BJ (cell line): ENCODE measurements at places on chromosomes 12 and 14.

- DNase-seq, result no peak
These were observed 5.7 kb upstream of the ATG101 start for GRCh38 chr12:52063981-52064649.

DNA sequence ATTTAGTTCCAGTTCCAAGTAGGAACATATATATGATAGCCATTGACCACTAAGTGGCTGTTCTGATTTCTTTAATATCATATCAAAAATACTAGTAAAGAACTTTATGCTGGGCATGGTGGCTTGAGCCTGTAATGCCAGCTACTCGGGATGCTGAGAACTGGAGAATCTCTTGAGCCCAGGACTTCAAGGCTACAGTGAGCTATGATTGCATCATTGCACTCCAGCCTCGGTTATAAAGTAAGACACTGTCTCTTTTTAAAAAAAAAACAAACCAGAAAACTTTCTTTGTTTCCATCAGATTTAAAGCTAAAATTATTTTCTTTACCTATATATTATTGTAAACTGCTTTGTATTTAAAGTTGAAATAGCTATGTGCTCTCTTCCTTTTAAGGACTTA is 127.0 kb downstream of the SCAF11 start:
- DNase-seq, result no peak

DNA sequence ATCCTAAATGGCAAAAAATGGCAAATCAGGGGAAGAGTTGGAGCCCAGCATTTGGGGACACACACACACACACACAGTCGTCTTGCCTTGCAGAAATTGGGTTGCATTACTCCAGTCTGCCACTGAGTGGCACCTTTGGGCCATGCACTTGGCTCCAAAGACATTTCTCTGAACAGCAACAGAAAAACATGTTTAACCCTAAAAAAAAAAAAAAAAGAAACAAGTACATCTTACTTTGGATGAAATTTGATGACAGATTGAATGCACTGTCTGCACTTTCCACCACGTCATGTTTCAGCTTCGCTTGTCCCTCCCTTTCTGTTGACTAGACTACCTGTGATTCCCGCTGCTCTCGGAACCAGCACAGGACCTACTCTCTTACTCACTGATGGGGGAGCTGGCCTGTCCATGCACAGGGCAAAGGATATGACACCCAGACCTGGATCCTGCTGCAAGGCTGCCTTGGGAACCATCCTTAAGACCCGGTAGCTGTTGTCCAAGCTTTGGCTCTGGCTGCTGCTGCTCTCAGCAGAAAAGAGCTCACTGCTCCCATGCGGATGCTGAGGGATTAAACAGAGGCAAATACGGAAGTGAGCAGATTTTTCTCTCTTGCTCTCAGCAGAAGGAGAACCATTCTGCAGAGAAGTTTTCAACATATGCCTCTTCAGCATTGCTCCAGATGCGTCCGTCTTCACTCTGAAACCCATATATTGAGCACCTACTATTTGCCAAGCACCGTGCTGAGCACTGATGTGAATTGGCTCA is 376.8 kb downstream of the DPF3 start:
- DNase-seq, result peak; percentile 23

DNA sequence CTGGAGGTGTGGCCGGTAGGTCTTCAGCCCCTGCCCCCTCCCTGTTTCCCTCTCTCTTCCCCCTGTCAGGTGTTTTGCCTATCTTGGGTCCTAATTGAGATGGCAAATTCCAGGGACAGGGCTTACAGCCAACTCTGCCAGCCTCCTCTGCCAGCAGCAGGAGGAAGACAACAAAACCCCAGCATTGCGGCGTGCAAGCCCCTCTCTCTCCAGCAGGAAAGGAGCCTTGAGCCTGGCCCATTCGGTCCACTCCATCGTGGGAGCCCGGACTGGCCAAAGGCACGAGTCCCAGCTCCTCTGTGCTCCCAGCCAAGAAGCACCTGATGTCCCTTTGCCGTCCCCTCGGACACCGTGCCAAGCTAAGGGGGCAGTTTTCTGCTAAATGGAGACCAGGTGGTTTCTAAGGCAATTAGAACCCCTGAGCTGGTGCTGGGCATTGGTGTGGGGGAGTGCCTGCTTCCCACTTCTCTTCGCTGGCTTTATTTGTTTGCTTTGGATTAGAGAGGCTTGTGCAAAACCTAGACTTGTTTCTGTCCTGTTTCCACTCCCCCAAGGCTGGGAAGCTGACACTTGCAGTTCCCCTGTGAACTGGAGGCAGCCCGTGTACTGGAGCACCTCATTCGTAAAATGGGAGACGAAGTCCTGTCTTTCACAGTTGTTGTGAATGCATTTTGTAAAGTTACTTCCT is 57.1 kb upstream of the LHX5 start:
- no peak for DNase-seq

DNA sequence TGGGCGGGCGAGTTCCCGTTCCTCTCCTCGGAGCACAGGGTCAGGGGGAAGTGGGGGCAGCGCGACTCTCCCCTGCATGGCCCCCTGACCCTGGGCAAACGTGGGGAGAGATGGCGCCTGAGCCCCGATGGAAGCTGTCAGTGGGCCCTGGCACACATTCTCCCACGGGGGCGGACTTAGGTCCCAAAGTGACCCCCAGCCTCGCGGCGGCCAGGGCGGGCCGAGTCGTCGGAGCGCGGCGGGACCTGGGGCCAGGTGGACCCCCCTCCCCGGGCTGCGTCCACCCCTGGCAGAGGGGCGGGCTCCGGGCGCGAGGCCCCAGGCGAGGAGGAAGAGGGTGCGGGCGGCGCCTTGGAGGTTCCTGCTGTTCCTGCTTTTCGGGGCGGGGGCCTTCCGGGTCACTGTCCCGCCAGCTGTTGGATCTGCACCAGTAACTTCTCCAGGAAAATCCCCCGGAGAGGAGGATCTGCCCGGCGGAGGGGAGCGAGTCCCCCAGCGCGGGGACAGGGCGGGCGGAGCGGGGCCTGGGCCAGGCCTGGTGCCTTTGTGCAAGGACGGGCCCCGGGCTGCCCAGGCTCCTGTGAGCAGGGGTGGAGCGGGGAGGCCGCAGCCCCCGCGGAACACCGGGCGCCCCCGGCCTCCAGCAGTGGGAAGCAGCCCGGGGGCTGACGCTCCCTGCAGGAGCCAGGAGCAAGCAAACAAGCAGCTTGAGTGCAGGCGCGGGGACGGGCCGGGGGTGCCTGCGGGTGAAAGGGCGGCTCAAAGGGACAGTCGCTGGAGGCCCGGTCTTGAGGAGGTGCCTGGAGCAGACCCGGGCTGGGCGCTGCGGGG is 15.3 kb downstream of the TNFAIP2 start:
- no peak for DNase-seq

- DNase-seq, result peak; percentile 3
These were observed 83.8 kb downstream of the NRXN3 start for GRCh38 chr14:78253986-78254385.

- no peak for DNase-seq
These were observed 14.9 kb upstream of the GPR132 start for GRCh38 chr14:105080161-105080560.

DNA sequence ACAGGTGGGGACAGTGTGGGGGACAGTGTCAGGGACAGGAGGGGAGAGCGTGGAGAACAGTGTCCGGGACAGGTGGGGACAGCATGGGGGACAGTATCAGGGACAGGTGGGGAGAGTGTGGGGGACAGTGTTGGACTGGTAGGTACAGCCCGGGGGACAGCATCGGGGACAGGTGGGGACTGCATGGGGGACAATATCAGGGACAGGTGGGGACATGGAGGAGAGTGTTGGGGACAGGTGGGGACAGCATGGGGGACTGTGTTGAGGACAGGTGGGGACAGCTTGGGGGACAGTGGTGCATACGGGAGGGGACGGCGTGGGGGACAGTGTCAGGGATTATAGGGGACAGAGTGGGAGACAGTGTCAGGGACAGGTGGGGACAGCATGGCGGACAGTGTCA is 212.3 kb downstream of the TMEM121 start:
- no peak for DNase-seq
